ENCODE measurements at places on chromosomes 4 and X.

DNA sequence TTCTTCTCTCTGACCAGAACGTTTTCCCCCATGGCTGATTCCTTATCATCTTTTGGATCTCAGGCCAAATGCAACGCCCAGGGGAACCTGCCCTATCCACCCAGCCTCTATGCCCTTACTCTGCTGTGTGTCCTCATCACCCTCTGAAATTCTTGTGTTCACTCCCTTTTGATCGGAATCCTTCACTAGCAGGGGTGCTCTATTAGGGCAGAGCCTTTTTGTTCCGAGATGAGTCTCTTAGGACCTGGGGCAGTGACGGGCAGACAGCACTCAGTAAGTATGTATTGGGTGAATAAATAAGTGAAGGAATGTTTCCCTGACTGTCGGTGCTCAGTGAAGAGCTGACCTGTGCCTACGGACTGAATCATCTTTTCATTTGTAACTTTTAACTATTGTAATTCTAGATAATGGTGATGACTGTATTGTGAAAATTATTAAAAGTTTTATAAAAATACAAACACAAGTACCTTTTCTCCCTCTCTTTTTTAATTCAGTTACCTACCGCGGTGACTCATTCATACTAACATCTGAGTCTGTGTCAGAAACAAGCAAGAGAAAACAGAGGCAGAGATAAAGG lies 4.8 kb upstream of the TENM3 start:
- DNase-seq = peak; percentile 18

DNA sequence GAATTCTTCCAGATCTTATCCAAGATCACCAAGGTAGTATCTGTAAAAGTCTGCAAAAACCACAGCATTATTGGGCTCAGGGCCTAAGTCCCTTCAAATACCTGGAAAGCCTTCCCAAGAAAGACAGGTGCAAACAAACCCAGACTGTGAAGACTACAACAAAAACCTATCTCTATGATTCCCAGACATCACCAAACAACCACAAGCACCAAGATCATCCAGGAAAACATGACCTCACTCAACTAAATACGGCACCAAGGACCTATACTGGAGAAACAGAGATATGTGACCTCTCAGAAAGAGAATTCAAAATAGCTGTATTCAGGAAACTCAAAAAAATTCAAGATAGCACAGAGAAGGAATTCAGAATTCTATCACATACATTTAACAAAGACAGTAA lies 15.3 kb downstream of the TCEAL1 start:
- DNase-seq = no peak

GRCh38 chrX:24475480-24475879 lies 10.4 kb downstream of the PDK3 start:
- DNase-seq = no peak

- peak; percentile 21 for DNase-seq
Observed at GRCh38 chrX:53831662-53832635, 145.4 kb upstream of the HUWE1 start.

DNA sequence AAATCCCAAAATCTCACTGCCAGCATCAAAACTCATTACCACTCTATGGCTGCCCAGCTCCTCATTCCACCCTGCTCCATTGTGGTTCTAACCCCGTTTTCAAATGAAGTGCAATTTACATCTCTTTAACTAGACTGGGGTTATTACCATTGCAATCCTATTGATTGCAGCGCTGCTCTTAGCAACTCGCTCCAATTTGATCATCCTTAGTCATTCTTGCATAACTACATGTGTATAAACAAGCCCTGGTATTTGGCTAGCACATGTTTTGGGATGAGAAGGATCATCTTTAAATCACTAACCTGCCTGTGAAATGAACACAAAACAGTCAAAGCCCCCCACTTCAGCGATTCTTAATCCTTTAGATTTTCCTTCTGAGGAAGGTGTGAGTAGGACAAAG lies 340.1 kb upstream of the PPARGC1A start:
- peak; percentile 10 for DNase-seq

GRCh38 chrX:100407147-100407783 lies 2.8 kb downstream of the PCDH19 start:
- no peak for DNase-seq

- DNase-seq = no peak
Observed at GRCh38 chr4:174275101-174275500, 8.4 kb downstream of the FBXO8 start.

DNA sequence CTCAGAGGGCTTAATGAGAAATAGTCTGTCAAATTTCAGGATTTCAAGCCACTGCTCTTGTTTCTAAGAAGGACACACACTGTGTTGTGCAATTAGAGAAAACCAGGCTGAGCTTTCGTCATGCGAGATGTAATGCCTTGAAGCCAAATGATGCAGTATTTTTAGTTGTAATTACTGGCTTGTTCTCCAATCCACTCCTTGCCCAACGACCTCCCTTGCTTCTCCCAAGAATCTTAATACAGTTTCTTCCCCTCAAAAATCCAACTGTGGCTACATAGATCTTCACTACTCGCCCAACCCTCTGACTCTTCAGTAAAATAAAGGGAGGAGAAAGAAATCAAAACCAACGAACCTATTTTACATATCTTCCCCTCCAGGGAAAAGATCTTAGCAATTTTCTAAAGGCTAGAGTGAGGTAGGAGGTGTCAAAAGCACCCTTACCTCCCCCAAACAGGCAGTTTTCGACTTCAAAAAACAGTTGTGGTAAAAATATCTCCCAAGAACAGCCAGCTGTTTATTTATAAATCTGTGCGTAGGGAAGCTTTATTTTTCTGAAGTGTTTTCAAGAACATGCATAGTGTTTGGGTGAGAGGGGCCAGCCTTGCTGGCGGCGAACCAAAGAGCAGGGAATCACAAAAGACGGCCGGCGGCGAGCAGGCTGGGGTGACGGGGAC lies 68.7 kb downstream of the MGST2 start:
- peak; percentile 36 for DNase-seq

Data from fibroblast of upper back skin (primary cell).